ENCODE measurements at places on chromosomes 3 and 15.

DNA sequence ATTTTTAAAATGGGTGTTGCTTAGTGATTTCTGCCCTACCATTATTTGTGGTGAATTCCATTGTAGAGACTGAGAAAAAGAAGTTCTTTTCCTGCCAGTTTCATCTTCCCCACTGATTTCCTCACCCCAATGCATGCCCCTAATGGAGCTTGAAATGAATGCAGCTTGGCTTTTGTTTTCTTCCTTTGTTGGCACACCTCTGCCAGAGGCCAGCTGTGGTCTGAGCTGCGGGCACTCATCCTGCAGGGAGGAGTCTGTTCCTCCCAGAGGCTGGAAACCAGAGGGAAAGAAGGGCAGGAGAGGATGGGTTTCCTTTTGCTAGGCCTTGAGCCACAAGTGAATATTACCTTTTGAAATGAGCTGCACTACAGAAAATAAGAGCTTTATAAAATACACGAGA is 9.3 kb upstream of the ST8SIA2 start:
- DNase-seq: no peak

GRCh38 chr3:157460253-157460652 is 23.6 kb downstream of the PTX3 start:
- no peak for DNase-seq

- no peak for DNase-seq
These were observed 2.6 kb upstream of the ABHD10 start for GRCh38 chr3:111976254-111976653.

- DNase-seq: no peak
These were observed 329.3 kb downstream of the TBL1XR1 start for GRCh38 chr3:176867681-176868663.

DNA sequence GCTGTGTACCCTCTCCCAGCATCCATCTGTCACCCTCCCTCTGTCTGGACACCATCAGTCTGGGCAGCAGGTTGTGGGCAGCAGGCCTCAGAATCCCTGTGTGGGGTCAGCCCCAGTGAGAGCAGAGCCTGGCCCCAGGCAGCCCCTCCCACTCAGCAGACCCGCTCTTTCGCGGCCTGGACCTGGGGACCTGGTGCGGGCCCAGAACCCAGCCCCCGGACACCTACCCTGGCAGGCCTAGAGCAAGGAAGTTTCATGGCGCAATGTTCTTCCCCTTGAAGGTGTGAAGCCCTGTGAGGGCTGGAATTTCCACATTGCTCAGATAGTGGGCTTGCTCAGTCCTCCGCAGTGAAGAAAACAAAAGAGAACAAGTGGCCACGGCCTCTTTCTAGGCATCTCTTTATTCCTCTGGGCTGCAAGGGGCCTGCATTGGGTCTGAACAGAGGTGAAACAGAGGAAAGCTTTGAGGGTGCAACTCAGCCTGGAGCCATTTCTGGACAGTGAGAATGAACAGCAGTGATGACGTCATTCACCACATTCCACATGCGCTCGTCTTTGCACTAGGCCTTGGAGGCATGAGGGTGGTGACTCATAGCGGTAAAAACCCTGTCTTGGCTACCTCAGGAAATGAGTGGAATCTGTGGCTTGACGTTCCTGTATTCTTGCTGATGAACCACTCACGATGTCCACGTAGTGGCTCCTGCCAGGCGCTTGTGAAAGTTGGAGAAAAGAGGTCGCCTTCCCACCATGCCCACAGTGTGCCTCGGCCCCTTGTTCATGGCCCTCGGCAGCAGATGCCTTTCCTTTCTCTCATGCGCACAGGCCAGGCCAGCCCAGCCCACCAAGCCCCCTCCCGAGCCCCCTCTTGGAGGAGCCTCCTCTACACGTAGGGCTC is 66.1 kb downstream of the SLC30A4 start:
- peak; percentile 88 for DNase-seq

GRCh38 chr3:57500506-57500905 is 43.6 kb downstream of the DNAH12 start:
- no peak for DNase-seq

- no peak for DNase-seq
These were observed 405.0 kb upstream of the TPM1 start for GRCh38 chr15:62637574-62637897.

DNA sequence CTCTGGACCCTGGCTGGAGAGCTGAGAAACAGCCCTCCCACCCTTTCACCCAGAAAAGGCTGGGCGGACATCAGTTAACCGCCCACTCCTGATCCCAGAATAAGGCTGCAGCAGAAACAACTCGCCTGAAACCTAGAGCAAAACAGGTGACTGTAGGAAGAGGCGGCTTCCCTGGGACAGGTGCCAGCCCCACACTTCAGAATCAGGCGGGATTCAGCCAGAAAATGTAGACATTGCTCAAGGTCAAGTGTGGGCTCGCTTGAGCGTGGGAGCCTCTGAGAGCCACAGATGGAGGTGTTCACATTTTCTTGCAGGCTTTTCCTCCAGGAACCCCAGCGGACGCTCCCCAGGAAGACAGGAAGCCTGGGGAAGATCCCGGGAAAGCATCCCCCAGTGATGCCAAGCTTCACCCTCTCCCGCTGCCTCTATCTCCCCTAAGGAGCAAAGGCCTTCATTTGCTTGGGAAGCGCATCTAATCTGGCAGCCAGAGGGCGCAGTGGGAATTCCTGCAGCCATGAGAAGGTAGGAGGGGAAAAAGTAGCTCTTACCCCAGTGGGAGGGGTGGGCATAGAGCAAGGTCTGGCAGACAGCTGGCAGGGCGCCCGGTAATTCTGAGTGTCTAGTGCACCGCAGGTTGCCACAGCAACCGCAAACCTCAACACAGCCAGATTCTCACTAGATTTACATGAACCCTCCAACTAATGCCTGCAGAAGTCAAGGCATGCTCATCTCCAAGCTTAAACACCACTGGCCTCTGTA is 77.7 kb downstream of the OCA2 start:
- no peak for DNase-seq

- DNase-seq: no peak
These were observed 61.4 kb downstream of the FRMD4B start for GRCh38 chr3:69324362-69325025.

All from CD4-positive, alpha-beta T cell treated with Interleukin-4 for 4 hours (primary cell).